H4 (cell line): ENCODE measurements at places on chromosomes 4 and X. TPM values are rescaled to one million over a fixed set of nuclear protein-coding genes. Genes with fewer than 3 reads are reported as not detected.

TCEAL6 gene
- total RNA-seq = not detected in 2 replicates

SMPX gene
- total RNA-seq = 2.0 and 2.1 TPM in 2 replicates

TSPAN7 gene
- total RNA-seq = 8.8 and 14.6 TPM in 2 replicates

L1CAM gene
- total RNA-seq = 7.9 and 9.7 TPM in 2 replicates

FATE1 gene
- not detected in 2 replicates for total RNA-seq

RBBP7 gene
- total RNA-seq = 165 and 175 TPM in 2 replicates
